ENCODE measurements at places on chromosomes 7 and 10. TPM values are rescaled to one million over a fixed set of nuclear protein-coding genes. Genes with fewer than 3 reads are reported as not detected.

Gene SPDYE9
- total RNA-seq, result not detected

Gene ZNF727
- total RNA-seq, result not detected

Gene TUBGCP2
- total RNA-seq, result 72.6 TPM

Gene ANKRD61
- total RNA-seq, result under 0.01 TPM

- peaks cover 8% of the 10 kb centered on the region for H3K4me1 ChIP-seq
- peak; percentile 79 for DNase-seq
- H3K36me3 ChIP-seq, result no peaks in the 10 kb centered on the region
- no peak overlapping the region for H3K27ac ChIP-seq
- no peak overlapping the region for H3K4me3 ChIP-seq
These were observed 89.2 kb upstream of the PFKP start for GRCh38 chr10:2978111-2978510.

DNA sequence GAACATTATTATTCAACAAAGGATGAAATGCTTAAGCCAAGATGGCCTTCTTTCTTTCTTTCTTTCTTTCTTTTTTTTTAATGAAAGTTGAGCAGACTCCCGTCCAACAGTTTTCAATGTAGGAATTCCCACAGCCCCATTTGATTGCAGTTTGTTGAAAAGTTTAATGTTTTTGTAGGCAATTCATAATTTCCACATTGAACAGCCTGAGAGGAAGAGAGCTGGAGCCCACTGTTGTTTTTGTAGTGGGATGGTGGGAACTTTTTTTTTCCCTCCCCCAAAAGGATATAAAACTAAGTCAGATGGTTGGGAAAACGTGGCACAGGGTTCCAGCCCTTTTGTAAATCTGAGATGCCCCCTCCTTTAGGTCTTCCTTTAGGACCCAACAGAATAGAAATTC, 86.6 kb downstream of the TCF7L2 start:
- H3K27ac ChIP-seq, result no peak overlapping the region
- no peak overlapping the region for H3K4me3 ChIP-seq
- peaks cover 6% of the 10 kb centered on the region for H3K36me3 ChIP-seq
- no peaks in the 10 kb centered on the region for H3K27me3 ChIP-seq
- no peaks in the 10 kb centered on the region for H3K4me1 ChIP-seq
- DNase-seq, result no peak

- H3K4me3 ChIP-seq, result no peak overlapping the region
- H3K27me3 ChIP-seq, result no peaks in the 10 kb centered on the region
- H3K4me1 ChIP-seq, result no peaks in the 10 kb centered on the region
- DNase-seq, result no peak
These were observed 151.5 kb upstream of the AOAH start for GRCh38 chr7:36875794-36876193.

- no peaks in the 10 kb centered on the region for H3K27me3 ChIP-seq
- no peak overlapping the region for H3K4me3 ChIP-seq
- peak; percentile 44 for DNase-seq
- H3K27ac ChIP-seq, result no peak overlapping the region
- H3K36me3 ChIP-seq, result peaks cover 6% of the 10 kb centered on the region
- peaks cover 16% of the 10 kb centered on the region for H3K4me1 ChIP-seq
These were observed 16.0 kb downstream of the SND1 start for GRCh38 chr7:127667759-127668530.

DNA sequence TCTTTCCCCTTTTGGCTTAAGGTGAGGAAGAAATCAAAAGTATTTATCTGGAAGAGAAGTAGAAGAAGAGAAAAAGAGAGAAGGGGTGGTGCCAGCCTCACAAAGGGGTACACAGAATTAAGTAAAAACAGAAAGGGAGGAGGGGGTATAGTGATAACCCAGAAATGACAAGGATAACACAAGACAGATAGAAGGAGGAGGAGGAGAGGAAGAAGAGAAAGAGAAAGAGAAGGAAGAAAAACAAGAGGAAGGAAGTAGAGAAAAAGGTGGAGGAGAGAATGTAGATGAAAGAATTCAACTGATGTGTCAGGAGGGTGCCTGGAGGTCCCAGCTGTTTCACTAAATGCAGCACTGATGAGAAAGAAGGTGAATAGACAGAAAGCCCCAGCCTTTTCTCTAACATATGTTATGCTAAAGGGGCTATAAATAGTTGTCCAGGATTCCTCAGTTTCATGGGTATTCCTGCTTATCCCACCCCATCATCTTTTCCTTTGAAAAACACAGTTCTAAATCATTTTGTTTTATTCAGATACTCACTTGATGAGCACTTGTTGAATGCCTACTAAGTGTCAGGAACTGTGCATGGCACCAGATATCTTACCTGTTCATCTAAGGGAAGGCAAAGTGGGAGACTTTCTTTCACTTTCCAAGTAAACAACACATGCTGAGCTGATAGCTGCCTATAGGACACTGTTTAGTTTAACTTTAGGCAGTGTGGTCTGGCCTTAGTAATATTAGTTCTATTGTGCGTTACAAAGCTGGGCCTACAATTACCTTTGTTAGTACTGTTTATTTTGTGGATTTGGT, 8.0 kb downstream of the SEMA3E start:
- H3K27me3 ChIP-seq, result no peaks in the 10 kb centered on the region
- no peaks in the 10 kb centered on the region for H3K4me1 ChIP-seq
- DNase-seq, result no peak
- no peaks in the 10 kb centered on the region for H3K36me3 ChIP-seq

GRCh38 chr7:157656195-157656769, 319.5 kb downstream of the DNAJB6 start:
- H3K27me3 ChIP-seq, result no peaks in the 10 kb centered on the region
- H3K36me3 ChIP-seq, result no peaks in the 10 kb centered on the region
- no peak for DNase-seq

DNA sequence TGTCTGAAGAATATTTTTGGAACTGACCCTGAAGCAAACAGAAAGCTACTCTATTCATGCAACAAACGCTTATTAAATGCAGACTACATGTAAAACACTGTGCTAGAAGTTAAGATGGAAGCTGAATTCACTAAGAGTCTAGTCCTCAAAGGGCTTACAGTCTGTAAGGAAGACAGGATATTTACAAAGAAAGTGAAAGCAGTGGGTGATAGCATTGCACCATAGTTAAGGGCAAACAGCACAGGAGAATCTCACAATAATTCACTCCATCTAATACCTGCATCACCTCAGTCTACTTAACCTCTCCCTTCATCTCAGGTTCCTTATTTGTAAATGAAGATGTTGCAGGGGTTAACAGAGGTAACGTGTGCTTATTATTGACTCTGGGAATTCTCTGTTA, 360.0 kb upstream of the AOAH start:
- DNase-seq, result no peak
- H3K4me3 ChIP-seq, result no peak overlapping the region
- H3K27ac ChIP-seq, result no peak overlapping the region
- peaks cover 5% of the 10 kb centered on the region for H3K4me1 ChIP-seq
- no peaks in the 10 kb centered on the region for H3K36me3 ChIP-seq

GRCh38 chr10:55897490-55897921, 463.6 kb downstream of the ZWINT start:
- DNase-seq, result no peak
- H3K36me3 ChIP-seq, result no peaks in the 10 kb centered on the region
- H3K27me3 ChIP-seq, result no peaks in the 10 kb centered on the region
- no peak overlapping the region for H3K4me3 ChIP-seq

- no peak overlapping the region for H3K4me3 ChIP-seq
- DNase-seq, result no peak
- H3K36me3 ChIP-seq, result peaks cover 7% of the 10 kb centered on the region
- H3K27ac ChIP-seq, result no peak overlapping the region
These were observed 108.2 kb downstream of the OSBPL3 start for GRCh38 chr7:24871770-24872169.

GRCh38 chr10:76251841-76252671, 820.6 kb downstream of the LRMDA start:
- H3K4me3 ChIP-seq, result no peak overlapping the region
- H3K27me3 ChIP-seq, result no peaks in the 10 kb centered on the region
- peak; percentile 93 for DNase-seq

DNA sequence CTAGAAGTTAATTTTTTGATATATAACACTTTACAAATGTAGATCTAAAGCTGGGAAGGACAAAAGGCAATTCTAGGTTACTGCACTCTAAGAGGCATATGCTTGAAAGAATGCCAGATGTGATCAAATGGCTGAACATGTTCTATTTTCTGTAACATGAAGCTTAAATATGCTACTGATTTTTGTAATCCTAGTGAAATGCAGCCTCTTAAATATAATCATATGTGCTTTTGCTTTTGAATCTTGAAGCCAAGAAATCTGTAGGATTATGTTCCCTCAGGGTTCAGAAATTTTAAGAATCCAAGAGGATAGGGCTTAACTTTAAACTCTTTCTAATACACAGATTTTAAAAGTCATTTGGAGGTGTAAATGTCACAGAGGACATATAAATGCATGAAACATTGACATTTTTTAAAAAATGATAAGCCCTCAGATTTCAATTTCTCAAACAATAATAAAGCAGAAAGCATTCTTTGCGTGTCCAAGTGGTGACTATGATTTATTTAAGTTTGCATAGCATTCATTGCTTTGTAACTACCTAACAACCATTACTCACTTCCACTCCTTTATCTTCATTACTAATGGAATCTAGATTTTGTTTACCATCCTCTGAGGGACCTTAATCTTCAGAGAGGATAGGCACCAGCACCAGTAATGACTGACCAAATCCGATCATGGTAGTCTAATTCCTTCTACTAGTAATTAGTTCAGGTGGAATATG, 170.4 kb downstream of the MAGI2 start:
- H3K27ac ChIP-seq, result peak overlapping the region; percentile 54
- peak; percentile 91 for DNase-seq
- no peak overlapping the region for H3K4me3 ChIP-seq
- H3K27me3 ChIP-seq, result no peaks in the 10 kb centered on the region
- no peaks in the 10 kb centered on the region for H3K36me3 ChIP-seq
- peaks cover 16% of the 10 kb centered on the region for H3K4me1 ChIP-seq

DNA sequence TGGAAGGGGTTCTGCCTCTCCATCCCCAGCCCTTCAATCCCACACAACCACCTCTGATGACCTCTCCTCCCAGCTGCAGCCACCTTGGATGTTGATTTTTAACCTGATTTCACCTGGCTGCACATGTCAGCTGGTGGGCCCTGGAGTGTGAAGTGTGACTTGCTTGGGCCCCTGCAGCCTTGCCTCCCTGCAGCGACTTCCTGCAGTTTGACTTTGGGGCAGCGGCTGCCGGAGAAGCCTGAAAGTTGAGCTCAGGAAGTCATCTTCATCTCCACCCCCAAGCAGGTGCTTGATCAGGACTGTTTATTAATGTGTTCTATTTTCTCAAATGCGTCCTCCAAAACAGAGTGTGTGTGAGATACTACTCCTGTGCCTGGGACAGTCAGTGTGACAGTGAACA, 675.2 kb upstream of the GALNT17 start:
- H3K36me3 ChIP-seq, result no peaks in the 10 kb centered on the region
- H3K27me3 ChIP-seq, result no peaks in the 10 kb centered on the region
- DNase-seq, result no peak

- DNase-seq, result no peak
- H3K4me1 ChIP-seq, result no peaks in the 10 kb centered on the region
- H3K27me3 ChIP-seq, result no peaks in the 10 kb centered on the region
- H3K4me3 ChIP-seq, result no peak overlapping the region
- H3K27ac ChIP-seq, result no peak overlapping the region
- H3K36me3 ChIP-seq, result no peaks in the 10 kb centered on the region
These were observed 172.3 kb downstream of the AUTS2 start for GRCh38 chr7:69770613-69771012.

DNA sequence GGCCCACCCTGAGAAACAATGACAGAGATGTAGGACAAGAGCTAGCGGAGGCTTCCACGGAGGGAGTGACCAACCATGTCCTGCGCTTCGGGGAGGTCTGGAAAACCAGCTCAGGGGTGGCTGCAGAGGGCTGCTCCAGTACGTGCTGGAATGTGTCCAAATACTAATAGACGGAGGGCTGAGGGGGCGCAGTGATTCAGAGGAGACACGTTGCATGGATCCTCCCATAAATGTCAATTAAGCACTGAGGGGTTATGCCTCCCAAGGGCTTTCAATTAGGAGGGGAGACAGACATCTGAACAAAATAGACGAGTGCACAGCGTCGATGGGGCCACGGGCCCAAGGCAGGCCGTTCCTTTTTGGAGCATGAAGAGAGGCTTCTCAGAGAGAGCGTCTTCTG, 51.0 kb upstream of the NPS start:
- no peaks in the 10 kb centered on the region for H3K4me1 ChIP-seq
- H3K27ac ChIP-seq, result no peak overlapping the region
- no peak overlapping the region for H3K4me3 ChIP-seq
- no peak for DNase-seq

- no peak for DNase-seq
- no peak within 1 kb of the TSS for H3K4me3 ChIP-seq
- no peaks in the 10 kb centered on the region for H3K36me3 ChIP-seq
- no peaks in the 10 kb centered on the region for H3K27me3 ChIP-seq
- H3K27ac ChIP-seq, result no peak within 1 kb of the TSS
These were observed at the start of gene MMRN2 for GRCh38 chr10:86957471-86958115. Gene MMRN2, minus strand, starts transcription at chr10:86957615. Its CDS starts 74 bp downstream, at chr10:86957541.

DNA sequence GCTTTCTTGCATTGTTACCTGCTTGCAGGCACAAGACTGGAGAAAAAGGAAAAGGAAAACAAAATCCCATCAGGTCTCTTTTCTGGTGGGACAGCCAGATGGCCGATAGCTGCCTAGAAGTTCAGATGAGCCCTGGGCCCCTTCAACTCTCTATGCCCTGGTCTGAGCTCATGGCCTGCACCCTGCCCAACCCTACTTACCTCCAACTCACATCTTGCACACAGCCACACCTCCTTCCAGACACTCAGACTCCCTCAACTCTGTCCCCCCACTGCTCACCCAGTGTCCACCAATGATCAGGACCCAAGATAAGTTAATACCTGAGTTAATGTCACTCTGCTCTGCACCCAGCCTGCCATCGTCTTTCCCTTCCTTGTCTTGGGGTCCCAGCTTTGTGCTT, 10.9 kb downstream of the RBP3 start:
- DNase-seq, result no peak
- no peak overlapping the region for H3K4me3 ChIP-seq
- no peaks in the 10 kb centered on the region for H3K36me3 ChIP-seq
- H3K27me3 ChIP-seq, result peaks cover 19% of the 10 kb centered on the region

DNA sequence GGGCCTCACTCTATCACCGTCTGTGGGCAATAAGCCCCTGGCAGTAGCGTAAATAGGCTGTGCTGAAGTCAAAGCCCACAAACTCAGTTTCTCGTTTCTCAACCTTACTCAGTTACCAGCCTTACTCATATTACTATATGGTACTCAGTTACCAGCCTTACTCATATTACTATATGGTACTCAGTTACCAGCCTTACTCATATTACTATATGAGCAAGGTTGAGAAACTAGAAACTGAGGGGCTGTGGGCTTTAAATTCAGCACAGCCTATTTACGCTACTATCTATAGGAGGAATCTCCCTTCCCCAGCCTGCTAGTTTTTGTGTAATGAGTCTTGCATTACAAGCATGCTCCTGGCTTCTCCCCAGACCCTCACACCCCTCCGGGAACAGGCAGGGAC, 35.4 kb downstream of the CCDC3 start:
- H3K27ac ChIP-seq, result no peak overlapping the region
- DNase-seq, result no peak
- no peak overlapping the region for H3K4me3 ChIP-seq
- no peaks in the 10 kb centered on the region for H3K36me3 ChIP-seq

GRCh38 chr7:33624215-33624614, 281.1 kb upstream of the BMPER start:
- H3K4me3 ChIP-seq, result no peak overlapping the region
- H3K36me3 ChIP-seq, result no peaks in the 10 kb centered on the region
- no peaks in the 10 kb centered on the region for H3K4me1 ChIP-seq
- DNase-seq, result no peak
- no peak overlapping the region for H3K27ac ChIP-seq
- H3K27me3 ChIP-seq, result no peaks in the 10 kb centered on the region

All from IMR-90 (cell line).